ENCODE measurements at places on chromosomes 11 and 22. TPM values are rescaled to one million over a fixed set of nuclear protein-coding genes. Genes with fewer than 3 reads are reported as not detected.

LYVE1 gene
- 13.2 TPM for total RNA-seq

DSCAML1 gene
- total RNA-seq = 49.2 TPM

CCDC117 gene
- 15.5 TPM for total RNA-seq

RBMXL2 gene
- not detected for total RNA-seq

SLC15A3 gene
- total RNA-seq = 15.6 TPM

MCM5 gene
- 9.2 TPM for total RNA-seq

DERL3 gene
- total RNA-seq = 2.8 TPM

KCTD14 gene
- 0.35 TPM for total RNA-seq
